ENCODE measurements at places on chromosomes 12 and 14.
A peak's percentile ranks its signal among the peaks of the same experiment; 100 is the strongest.

DNA sequence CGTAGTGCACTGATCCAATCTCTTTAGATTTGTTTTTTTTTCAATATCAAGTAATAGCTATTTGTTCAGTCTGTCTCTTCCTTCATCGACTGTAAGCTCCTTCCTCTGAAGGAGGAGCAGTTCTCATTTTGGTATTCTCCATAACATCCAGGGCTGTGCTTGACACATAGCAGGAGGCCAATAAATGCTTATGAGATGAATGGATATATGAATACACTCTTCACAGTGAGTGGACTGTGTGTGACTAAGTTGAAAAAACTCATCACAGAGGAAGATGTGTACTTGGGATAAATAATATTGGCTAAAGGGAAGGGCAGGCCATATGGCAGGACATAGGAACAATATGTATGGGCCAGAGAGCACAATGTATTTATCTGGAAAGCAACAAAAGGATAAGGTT, 205.3 kb upstream of the PRICKLE1 start:
- DNase-seq: no peak

GRCh38 chr12:52774629-52775250, 2.4 kb downstream of the KRT76 start:
- no peak for DNase-seq

DNA sequence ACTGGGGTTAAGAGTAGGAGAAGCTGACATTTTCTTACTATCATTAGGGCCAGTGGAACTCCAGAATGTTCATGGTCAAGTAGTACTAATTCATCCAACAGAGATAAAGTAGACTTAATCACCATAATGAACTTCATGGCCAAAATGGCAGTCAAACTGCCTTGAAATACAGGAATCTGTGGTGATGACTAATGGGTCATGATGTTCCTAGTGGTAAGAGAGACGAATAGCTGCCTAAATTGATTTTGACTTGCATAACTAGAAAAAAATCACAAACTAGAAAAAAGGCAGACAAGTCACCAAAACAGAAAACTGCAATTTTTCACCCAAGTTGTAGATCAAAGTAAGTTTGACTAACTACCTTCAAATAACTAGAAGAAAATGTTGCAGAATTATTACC, 138.5 kb downstream of the MGAT4C start:
- DNase-seq: no peak

- no peak for DNase-seq
Measured at GRCh38 chr12:116143909-116144308, 133.6 kb downstream of the MED13L start.

DNA sequence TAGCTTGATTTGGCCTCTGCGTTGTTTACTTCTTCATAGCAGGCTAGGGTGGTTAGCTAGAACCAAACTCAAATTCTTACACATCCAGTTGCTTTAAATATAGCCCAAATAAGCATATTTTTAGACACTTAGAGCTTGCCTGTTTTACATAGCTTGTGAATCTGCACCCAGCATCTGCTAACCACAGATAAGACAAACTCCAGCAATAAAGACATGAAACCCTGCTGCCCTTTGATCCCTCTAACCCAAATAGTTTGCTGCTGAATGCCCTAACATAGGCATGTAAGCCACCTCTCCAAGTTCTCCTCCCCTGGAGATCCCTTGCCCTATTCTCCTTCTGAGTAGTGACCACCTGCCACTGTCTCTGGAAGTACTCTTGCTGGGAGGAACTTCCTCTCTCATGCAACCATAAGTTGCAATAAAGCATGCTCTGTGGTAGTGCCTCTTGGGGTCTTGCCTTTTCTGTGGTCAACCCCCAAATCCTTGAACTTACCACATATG, 185.6 kb downstream of the TMEM117 start:
- peak; percentile 19 for DNase-seq

DNA sequence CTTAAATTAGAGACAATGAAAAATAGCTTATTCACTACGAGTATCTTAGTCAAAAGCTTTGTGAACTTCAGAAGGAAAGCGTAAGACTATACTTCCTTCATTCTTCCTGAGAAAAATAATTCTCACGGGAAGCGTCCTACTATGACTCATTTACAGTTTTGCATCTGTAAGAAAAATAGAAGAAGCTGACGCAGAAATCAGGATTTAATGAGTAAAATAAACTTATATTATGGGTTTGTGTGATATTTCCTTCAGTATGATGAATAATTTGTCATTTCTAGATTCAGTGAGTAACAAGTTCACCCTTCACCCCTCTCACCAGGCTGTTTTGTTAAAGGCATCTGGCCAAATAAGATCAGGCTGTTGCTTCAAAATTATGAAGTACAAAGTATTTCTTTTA, 17.8 kb upstream of the PDE3A start:
- DNase-seq: no peak

- no peak for DNase-seq
Measured at GRCh38 chr14:95490727-95491451, 25.6 kb downstream of the SYNE3 start.

DNA sequence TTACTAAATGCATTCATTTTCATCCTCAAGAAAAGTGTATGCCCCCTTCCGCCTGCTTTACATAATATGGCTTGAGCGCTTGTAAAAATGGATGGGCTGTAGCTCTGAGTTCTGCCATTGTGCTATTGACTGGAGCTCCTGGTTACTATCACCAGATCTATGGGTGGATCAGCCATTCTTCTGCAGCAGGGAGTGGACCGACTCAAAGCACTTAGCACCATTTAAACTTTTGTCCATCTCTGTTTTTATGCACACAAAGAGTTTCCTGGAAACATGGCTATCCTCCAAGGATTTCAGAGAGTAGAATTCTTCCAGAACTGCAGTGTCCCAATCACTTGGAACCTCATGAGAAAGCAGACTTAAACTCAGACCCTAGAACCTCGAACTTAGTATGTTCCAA, 4.5 kb upstream of the NUMB start:
- no peak for DNase-seq

- DNase-seq: no peak
Measured at GRCh38 chr12:117481470-117481869, 120.0 kb upstream of the NOS1 start.

DNA sequence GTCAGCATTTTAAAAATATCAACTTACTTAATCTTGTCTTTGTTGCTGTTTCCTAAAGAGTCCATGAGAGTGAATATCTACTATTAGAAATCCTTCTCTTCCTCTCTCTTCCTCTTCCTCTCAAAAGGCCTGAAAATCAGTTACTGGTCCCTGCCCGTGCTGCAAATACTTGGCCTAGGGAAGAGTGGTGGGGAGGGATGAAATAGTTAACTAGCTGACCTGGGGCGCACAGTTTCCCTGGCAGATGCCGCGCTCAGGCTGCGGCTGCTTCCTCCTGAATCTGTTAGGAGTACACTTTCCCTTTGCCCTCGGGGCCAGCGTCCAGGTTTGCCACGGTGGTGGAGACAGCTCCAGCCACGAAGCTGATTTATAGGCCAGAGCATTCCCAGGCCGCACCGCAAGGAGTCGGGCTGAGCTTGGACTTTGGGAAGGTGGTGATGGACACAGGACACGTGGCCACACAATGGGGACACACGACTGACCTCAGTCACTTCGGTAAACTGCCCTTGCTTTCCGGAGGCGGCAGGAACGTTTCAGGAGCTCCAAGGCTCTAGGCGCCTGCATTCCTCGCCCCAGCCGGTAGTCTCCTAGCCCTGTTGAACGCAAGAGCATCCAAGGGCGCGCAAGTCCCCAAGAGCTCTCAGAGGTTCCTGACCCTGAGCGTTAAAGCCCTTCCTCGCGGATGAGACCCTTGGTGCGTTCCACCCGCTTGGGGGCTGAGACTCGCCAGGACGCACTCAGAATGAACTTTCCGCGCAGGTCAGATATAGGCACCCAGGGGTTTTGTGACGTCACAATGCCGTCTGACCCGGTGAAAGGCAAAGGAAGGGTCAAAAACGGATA, 7.1 kb upstream of the ASCL1 start:
- DNase-seq: no peak

DNA sequence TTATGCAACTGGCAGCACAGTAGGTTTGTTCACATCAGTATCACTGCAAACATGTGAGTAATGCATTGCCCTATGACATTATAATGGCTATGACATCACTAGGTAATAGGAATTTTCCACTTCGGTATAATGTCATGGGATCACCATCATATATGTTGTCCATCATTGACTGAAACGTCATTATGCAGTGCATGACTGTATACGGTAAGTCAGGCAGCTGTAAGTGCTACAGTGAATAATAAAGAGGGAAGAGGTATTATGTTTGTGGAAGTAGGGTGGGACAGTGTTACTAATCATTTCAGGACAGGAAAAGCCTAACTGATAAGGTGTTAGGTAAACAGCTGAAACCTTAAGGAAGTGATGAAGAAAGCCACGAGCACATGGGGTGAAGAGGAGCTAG, 68.1 kb downstream of the ANO4 start:
- no peak for DNase-seq

DNA sequence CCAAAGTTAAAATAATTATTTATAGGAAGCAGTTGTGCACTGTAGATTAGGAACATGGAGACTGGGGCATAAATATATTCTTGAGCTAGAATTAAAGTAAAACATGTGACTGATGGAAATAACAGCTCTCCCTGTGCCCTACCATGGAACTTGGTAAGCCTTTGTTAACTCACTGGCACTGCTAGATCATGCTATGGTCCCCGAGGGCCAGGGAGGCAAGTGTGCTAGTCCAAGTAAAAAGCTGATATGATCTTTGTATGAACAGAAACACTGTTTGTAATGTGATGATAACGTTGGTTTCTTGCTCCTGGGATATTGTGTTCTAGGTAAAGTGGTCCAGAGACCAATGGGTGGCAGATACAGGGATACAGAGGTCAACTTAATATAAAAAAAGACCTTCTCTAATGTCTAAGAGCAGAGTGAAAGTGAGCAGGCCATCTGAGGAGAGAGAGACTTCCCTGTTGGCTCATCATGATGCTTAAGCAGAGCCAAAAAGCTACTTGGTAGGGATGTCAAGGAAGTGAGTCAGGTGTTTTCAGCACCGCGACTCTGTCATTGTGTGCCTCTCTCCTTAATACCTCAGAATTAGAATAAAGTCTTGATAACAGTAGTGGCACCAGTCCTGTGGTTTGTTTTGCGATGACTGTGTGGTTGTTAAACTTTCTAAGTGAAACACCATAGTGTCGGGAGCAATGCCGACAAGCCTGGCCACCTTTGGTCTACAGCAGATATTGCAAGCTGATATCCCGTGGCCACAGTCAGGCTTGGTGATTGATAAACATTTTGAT, 27.6 kb downstream of the BICD1 start:
- no peak for DNase-seq

GRCh38 chr12:66066137-66066928, 64.2 kb downstream of the LLPH start:
- DNase-seq: peak; percentile 8

DNA sequence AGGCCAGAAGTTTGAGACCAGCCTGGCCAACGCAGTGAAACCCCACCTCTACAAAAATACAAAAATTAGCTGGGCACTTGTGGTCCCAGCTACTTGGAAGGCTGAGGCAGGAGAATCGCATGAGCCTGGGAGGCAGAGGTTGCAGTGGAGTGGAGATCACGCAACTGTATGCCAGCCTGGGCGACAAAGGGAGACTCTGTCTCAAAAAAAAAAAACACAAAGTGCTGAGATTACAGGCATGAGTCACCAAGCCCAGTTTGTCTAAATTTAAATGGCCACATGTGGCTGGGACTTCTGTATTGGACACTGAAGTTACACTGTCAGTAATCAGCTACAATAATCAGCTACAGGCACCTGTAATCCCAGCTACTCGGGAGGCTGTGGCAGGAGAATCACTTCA, 100.9 kb upstream of the AEBP2 start:
- DNase-seq: no peak

GRCh38 chr12:49647827-49648711, 24.7 kb downstream of the PRPF40B start:
- DNase-seq: no peak

- no peak for DNase-seq
Measured at GRCh38 chr12:120504587-120504986, 8.7 kb downstream of the DYNLL1 start.

DNA sequence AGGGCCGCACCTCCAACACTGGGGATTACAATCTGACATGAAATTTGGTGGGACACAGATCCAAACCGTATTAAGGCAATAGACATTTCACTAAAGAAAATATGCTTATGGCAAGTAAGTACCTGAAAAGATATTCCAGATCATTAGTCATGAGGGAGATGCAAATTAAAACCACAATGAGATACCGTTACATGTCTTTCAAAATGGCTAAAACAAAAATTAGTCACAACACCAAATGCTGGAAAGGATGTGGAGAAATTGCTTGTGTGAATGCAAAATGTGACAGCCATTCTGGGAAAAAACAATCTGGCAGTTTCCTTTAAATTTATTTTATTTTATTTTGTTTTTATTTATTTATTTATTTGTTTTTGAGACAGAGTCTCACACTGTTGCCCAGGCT, 82.3 kb upstream of the PTGDR start:
- no peak for DNase-seq

DNA sequence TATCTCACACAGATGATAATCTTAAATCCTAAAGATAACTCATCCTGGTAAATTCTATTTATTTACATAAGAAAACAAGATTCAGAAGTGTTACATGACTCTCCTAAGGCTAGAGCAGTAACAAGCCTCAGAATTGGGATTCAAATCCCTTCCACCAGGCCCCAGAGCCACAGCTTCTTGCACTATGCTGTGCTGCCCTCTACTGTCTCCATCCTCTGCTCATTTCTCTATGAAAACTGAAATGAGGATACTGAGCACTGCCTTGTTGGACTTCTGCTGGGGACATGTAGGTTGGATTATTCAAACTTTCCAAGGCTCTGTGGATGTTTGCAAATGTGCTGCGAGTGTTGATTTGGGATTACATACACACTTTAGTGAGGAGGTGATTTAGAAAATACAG, 23.5 kb upstream of the C12orf50 start:
- DNase-seq: peak; percentile 82
